CD4-positive, alpha-beta T cell treated with Interleukin-15 for 4 hours (primary cell): ENCODE measurements at places on chromosomes 1 and 21.

DNA sequence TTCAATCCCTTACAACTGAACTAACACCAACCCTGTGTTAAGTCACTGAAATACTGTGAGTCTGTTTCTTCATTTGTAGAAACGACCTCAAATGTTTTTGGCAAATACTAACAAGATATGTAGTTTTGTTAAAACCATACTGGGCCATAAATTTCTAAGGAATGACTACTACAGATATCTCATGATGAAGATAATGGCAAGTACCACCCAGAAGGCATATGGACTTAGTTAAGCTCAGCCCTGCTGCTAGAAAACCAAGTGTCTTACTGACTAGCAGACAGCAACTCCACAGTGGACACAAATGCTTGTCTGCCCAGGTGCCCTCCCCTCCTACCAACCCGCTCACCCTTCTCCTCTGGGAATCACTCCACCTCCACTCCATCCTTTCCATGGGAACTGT, 44.5 kb upstream of the BMP8B start:
- DNase-seq, result no peak

DNA sequence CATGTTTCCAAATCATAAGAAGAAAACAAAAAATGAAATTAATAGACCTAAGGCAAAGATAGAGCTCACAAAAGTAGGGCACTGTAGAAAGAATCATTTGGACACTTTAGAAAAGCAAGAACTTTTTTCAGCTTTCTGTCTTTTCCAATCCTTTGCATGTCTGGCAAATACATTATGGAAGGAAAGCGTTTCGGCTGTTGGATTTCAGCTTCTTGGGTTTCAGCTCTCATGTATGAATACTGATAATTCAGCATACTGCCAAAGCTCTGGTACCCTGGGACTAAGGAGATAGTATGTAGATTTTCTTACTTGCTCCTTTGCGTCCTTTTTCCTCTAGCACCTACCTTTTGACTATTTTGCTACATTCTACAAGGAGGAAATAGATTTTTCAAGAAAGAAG, 375.9 kb downstream of the BRINP3 start:
- no peak for DNase-seq

DNA sequence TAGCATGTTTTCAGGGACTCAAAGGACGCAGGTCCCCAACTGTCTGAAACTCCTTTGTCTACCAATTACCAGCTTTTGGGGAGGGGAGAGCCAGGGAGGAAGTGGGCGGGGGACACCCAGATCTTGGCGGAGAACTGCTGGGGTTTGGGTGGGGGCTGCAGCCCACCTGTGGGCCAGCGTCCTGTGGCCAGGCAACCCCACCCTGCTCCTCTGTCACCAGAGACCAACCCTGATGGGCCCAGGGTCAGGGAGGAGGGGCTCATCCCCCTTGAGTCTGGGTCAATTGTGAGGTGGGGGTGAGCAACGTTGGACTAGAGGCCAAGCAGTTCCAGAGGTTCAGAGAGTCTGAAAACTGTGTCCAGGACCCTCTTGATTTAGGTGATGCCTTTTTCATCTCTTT, 96.1 kb upstream of the TARDBP start:
- no peak for DNase-seq

- DNase-seq, result no peak
Observed at GRCh38 chr21:45822429-45823099, 159.0 kb upstream of the COL6A1 start.

DNA sequence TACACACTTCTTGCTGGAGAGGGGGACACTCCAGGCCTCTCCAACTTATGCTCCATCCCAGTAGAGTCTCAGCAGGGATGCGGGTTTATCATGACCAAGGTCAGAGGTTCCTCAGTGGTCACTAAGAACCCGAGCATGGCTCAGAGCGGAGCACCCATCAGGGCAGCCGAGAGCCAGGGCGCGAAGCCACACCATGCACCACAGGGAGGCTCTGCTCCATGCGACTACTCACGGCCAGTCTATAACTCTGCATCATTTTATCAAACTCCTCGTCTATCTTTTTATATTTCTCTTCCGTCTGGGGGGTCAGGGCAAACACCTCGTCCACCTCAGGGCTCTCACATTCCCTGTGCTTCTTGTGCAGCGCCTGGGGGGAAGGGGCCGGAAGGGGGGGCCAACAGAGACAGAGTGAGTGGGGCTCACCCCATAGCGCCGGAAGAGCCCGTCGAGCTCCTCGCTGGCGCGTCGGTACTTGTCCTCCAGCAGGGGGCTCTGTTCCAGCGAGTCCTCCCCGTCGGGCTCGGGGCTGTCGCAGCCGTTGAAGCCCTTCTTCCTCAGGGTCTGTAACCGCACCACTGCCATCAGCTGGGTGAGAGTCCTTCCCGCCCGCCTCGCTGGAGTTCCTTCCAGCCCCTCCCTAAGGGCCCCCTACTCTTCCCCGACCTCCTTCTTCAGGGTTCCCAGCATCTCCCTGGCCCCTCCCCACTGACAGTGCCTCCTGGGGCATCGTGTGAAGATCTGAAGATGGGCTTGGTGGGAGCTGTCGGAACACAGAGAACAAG, 20.0 kb downstream of the MEF2D start:
- DNase-seq, result peak; percentile 77

DNA sequence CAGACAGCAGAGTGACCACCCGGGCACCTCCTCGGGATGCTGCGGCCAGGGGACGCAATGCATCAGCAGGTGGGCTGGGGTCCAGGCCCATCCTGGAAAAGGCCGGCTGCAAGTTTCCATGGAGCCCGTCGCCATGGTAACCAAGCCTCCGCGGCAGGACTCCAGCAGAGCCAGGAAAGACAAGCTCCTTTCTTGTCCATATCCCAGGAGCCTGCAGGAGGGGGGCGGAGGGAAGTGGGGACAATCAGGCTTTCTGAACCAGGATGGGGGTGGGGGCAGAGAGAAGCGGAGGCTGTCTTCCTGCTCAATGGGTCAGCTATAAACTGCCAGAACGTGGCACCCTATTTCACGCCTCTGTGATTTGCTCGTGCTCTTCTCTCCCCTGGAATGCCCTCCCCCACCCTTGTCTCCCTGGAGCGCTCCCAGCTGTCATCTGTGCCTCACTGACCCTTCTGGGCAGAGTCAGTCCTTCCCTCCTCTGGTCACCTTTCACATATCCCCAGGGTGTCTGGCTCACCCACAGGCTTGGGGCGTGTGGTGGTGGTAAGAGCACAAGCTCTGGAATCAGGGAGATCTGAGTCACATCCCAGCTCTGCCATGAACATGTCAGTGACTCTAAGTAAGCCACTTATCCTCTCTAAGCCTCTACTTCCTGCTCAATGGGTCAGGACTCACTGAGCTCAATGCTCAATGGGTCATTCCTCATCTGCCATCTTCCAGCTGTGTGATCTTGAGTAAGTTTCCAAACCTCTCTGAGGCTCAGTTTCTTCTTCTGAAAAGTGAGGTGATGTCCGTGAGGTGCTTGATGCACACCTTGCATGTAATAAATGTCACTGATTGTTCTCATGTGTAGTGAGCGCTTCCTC, 58.9 kb upstream of the LAPTM5 start:
- DNase-seq, result no peak

GRCh38 chr1:101120868-101121267, 95.3 kb upstream of the DPH5 start:
- peak; percentile 35 for DNase-seq

GRCh38 chr1:58864654-58865053, 80.8 kb upstream of the JUN start:
- no peak for DNase-seq

- no peak for DNase-seq
Observed at GRCh38 chr1:62849031-62849430, 65.1 kb downstream of the ATG4C start.

DNA sequence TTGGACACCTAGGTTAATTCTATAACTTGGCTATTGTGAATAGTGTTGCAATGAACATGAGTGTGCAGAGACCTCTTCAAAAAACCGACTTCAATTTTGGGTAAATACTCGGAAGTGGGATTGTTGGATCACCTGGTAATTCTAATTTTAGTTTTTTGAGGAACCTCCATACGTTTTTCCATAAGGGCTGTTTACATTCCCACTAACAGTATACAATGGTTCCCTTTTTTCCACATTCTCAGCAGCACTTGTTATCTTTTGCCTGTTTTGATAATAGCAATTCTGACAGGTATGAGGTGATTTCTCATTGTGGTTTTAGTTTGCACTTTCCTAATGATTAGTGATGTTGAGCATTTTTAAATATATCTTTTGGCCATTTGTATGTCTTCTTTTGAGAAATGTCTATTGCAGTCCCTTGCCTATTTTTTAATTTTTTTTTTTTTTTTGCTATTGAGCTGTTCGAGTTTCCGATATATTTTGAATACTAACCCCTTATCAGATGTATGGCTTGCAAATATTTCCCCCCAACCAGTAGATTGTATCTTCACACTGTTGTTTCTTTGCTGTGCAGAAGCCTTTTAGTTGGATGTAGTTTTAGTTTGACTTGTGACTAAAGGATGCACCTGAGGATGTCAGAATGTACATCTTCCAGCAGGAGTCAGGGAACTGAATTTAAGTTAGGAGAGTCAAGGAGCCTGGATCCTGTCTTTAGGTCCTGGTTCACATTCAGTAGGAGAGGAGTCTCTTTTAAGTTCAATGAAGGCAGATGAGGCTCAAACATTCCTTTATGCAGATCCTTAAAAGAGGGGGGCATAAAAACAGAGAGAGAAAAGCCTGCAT, 120.0 kb downstream of the S1PR1 start:
- DNase-seq, result no peak

- no peak for DNase-seq
Observed at GRCh38 chr1:155537193-155537592, 25.4 kb downstream of the ASH1L start.

GRCh38 chr1:239952348-239953308, 139.1 kb upstream of the FMN2 start:
- DNase-seq, result no peak

GRCh38 chr1:41894808-41895483, 23.8 kb downstream of the HIVEP3 start:
- no peak for DNase-seq

- no peak for DNase-seq
Observed at GRCh38 chr1:38740487-38740886, 119.1 kb downstream of the RRAGC start.

GRCh38 chr1:32470991-32471694, 6.3 kb downstream of the ZBTB8B start:
- no peak for DNase-seq

DNA sequence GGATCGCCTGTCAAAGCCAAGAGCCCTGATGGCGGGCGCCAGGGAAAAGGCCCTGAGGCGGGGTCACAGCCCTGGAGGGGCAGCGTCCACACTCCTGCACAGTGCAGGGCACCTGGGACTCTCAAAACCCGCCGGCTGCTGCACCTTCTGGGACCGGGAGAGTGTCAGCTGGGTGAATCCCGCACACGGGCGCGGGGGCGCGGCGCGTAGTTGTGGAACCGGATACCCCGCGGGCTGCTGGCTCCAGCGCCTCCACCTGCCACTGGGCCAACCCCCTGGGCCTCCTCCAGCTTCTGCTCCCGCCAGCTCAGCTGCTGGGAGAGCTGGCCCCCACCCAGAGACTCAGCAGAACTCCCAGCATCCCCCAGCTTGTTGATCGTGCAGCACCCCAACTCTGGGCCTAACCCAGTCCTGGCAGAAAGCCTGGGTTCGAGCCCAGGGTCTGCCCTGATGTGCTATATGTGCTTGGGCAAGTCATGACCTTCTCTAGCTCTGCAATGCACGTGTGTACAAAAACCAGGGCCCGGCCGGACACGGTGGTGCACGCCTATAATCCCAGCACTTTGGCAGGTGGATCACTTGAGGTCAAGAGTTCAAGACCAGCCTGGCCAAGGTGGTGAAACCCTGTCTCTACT, 33.8 kb downstream of the NECAP2 start:
- DNase-seq, result no peak

DNA sequence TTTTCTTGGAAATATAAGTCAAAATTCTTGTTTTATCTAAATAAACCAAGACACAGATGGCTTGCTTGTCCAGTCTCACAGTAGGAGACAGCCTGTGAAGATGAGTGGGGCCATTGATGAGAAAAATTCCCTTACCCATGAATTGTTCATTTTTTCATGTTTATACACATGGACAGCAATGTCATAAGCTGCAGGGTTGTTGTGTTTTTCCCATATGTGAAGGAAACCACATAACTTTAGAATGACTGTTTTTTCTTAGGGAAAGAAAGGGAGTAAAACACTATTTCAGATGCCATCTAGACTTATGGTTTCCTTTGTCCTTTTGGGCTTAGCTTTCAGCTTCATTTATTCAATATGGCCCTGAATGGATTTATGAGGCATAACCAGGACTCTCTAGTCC, 622.5 kb upstream of the NR5A2 start:
- no peak for DNase-seq

GRCh38 chr21:32708069-32708468, 19.7 kb downstream of the SYNJ1 start:
- no peak for DNase-seq

GRCh38 chr1:234889643-234890042, 239.0 kb downstream of the TOMM20 start:
- no peak for DNase-seq

- DNase-seq, result no peak
Observed at GRCh38 chr21:17523007-17523451, 10.2 kb downstream of the CXADR start.

DNA sequence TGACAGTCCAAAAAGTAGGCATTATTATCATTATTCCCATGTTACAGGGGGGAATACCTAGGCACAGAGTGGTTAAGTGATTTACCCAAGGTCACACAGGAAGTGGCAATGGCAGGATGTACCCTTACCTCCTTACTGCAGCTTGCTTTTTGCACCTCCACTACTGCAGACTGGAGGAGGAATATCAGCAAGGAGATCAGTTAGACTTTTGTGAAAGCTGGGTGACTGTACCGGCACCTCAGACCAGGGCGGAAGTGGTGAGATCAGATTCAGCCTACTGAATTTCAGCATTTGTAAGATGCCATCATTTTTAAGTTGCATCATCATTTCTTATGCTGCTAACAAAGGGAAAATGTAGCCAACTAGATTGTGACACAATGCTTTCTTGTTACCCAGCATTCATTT, 4.5 kb downstream of the ADARB1 start:
- peak; percentile 86 for DNase-seq

DNA sequence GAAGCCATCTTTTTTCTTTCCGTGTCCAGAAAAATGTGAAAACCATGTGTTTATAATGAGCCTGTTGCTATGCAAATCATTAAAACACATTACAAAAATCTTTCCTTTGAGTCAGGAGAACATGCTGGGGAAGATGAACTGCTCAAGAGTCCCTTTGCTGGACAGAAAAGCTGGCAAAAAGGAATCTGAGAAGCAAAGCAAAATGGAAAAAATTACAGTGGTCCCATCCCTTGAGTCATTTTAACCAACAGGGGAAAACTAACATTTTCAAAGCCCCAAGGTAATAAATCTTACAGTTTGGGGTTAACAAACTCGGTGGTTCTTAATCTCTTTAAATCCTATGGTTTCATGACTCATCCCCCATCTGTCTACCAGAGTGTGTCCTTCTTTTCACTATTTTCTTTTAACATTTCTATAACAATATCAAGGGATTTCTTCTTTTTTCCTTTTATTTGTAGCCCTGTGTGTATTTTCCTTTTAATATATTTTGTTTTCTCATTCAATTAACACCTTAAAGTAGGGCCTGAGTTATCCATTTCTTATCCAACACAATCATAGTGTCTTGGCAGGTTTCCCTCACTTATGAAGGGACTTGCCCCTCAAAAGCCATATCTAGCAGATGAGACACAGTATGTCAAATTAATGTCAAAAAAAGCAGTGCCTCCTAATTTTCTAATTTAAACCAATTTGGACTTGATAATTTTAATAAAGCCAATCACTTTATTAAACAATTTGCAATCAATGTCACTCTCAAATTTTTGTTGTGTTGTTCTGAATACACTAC, 105.4 kb downstream of the PTPN14 start:
- no peak for DNase-seq

- DNase-seq, result no peak
Observed at GRCh38 chr1:9312168-9312720, 19.6 kb downstream of the SPSB1 start.
